Activated CD4-positive, alpha-beta T cell treated with anti-CD3 and anti-CD28 coated beads, Interleukin-2, amount 50 U/mL, for 1 hour (primary cell): ENCODE measurements at places on chromosomes 2 and 18.
A peak's percentile ranks its signal among the peaks of the same experiment; 100 is the strongest.

DNA sequence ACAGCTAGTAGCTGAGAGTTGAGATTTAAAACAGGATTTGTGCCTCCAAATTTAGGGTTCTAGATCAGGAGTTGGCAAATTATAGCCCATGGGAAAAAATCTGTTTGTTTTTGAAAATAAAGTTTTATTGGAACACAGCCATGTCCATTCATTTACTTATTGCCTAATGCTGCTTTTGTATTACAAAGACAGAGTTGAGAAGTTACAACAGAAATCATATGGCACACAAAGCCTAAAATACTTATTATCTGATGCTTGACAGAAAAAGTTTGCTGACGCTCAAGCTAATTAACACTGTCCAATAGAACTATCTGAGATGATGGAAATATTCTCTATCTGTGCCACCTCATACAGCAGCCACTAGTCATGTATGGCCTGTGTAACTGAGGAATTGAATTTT is 229.1 kb upstream of the RASGRP3 start:
- no peak for DNase-seq

- no peak for DNase-seq
Measured at GRCh38 chr2:134457353-134457752, 203.5 kb downstream of the MGAT5 start.

GRCh38 chr2:110124038-110124825 is 8.6 kb upstream of the MALL start:
- no peak for DNase-seq

DNA sequence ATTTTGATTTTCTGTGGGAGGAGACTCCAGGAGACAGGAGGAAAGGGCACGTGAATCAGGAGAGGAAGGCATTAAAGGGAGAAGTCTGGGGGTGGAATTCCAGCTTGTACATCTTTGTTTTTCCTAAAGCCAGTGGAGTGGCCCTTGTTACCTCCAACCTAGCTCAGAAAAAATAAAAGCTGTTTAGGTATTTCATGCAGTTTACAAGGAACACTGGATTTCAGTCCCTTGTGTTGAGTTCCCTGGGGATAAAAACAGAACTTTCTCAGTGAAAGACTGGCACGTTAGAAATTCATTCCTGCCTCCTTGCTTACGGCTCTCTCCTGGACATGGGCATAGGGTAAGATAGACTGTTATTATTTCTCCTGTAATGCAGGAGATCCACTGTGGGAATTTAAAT is 170.2 kb downstream of the ZEB2 start:
- DNase-seq = no peak

GRCh38 chr2:96816836-96817702 is 1.0 kb downstream of the CNNM3 start:
- no peak for DNase-seq

DNA sequence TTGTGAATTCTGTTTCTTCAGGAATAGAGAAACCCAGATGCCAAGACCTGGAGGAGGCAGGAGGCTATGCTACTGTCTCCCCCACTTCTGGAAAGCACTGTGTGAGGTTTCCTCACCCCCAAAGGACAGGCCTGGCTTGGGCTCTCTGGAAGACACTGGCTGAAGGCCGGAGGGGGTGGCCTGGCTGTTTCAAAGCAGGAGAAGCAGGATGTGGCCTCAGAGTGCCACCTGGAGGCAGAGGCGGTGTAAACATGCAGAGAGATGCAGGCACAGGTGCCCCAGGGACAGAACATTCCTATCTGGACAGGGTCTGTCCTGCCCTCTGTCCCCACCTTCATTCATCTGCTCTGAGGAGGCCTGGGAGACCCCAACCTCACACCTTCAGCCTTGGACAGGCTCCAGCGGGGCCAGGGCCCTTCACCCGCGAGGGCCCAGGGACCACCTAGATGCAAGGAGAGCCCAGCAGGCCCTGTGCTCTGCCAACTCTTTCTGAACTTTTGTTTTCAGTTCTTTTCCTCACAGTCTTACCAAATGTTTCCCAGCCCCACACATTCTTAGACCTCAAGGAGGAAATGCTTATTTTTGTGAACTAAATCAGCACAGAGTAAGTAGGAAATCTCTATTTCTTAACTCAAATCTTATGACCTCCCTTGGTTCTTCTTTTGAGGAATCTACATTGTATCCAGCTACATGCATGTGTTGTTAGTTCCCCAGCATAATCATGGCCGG is 79.2 kb downstream of the LONRF2 start:
- peak; percentile 47 for DNase-seq
